ENCODE measurements at places on chromosomes 2 and 18.

- no peak for DNase-seq
Observed at GRCh38 chr2:176931588-176932563, 280.7 kb upstream of the HNRNPA3 start.

- no peak for DNase-seq
Observed at GRCh38 chr18:72056171-72056570, 488.0 kb downstream of the CBLN2 start.

DNA sequence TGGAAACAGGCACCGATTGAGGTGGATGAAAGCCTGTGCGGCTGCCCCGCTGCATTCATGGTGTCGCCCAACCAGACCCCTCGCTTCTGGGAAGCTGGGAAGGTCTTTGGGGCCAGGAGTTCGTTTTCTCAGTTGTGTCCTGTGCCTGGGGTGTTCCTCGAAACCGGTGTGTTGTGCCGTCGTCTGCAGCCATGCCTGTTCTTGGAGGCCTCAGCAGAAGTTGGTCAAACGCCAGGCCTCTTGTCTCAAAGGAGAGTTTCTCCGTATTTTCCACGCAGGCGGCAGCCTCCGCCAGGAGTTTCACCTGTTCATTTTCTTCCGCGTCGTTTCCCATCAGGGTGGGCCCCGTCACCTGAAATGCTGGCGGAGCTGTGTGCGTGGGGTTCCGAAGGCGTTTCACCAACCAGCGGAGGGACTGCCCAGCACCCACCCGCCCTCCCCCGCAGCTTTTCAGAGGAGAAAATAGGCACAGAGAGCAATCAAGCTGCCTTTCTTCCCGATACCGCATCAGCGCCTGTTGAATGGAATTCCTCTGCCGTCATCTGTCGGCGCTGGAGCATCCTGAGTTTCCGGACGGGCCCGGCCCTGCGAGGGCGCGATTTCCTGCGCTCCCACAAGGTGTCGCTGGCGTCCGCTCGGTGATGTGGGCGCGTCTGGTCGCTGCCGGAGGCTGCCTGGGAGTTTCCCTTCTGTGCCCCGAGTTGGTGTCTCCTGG, 17.0 kb upstream of the NFATC1 start:
- DNase-seq, result peak; percentile 77

GRCh38 chr2:227326783-227327182, 1.7 kb downstream of the MFF start:
- DNase-seq, result no peak

- DNase-seq, result peak; percentile 90
Observed at GRCh38 chr2:9703085-9703678, 72.4 kb upstream of the YWHAQ start.

GRCh38 chr2:159086342-159086741, 117.9 kb downstream of the TANC1 start:
- no peak for DNase-seq

- no peak for DNase-seq
Observed at GRCh38 chr2:168738062-168738461, 64.4 kb upstream of the NOSTRIN start.

GRCh38 chr2:29834624-29835023, 86.8 kb downstream of the ALK start:
- DNase-seq, result no peak

- DNase-seq, result no peak
Observed at GRCh38 chr2:150122871-150123613, 364.4 kb downstream of the RND3 start.

DNA sequence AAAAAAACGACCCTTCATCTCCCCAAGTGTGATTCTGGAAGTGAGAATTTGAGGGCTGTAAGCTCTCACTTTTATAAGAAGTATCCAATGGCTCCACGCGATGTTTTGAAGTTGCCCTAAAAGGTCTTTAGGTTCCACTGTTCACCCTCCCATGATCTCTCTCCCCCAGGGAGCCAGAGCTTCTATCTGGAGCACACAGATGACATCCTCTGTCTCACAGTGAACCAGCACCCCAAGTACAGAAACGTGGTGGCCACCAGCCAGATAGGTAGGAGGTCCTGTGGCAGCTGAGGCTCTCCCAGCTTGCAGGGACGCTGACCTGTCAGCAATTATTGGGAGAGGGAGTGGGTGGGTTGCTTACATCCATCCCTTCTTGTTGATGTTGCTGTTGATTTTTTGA, 97.8 kb downstream of the RTN4 start:
- no peak for DNase-seq

GRCh38 chr2:76194031-76194775, 483.5 kb upstream of the GCFC2 start:
- no peak for DNase-seq

- peak; percentile 42 for DNase-seq
Observed at GRCh38 chr2:9712263-9712662, 81.5 kb upstream of the YWHAQ start.

GRCh38 chr2:178331474-178332432, 119.2 kb downstream of the PRKRA start:
- no peak for DNase-seq

GRCh38 chr2:37267685-37268084, 36.2 kb downstream of the NDUFAF7 start:
- no peak for DNase-seq

DNA sequence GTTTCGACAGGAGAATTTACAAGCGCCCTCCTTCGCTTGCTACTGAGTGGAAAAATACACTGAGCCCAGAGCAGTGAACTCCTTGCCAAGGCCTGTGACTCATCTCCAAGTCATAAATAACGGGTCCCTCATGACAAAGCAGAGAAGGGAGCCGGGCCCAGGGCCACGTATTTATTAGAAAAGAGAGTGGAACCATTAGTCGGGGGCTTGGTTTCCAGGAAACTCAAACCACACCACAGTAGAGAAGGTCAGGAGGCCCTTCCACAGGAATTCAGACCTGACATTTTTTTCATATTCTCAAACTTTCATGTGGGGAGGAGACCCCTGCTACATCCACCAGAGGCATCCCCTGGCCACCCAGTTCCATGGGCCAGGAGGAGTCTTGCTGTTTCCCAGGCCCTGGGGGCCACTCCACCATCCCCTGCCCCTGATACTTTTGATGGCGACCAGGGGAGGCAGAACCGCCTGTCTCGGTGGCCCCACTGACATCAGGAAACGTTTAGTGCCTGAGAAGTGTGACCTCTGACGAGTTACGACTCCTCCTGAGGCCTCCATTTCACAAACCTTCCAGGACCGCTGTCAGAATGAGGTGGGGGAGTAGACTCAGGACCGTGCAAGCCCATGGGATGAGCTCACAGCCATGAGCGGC, 289.7 kb downstream of the DYSF start:
- no peak for DNase-seq

DNA sequence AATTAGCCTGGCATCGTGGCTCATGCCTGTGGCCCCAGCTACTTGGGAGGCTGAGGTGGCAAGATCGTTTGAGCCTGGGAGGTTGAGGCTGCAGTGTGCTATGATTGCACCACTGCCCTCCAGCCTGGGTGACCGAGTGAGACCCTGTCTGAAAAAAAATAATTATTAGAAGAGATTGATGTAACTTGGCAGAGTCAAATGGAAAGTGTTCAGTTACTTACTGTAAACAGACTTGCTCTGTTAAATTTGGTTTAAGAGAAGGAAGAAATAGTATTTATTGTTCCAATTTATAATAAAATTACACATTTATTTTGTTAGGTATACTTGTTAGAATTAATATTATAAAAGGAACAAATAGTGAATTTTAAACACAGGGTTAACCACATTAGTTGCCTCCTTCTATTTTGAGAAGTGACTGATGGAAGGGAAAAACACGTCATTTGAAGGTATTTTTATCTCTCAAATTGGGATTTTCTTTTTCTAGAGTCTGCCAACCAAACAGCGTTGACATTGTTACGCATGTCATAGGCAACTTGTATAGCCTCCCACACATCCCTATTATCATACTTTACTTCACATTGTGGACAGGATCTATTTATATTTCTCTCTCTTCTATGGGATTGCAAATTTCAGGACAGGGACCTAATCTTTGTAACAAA, 118.8 kb upstream of the B3GNT2 start:
- no peak for DNase-seq
